ENCODE measurements at places on chromosomes 11 and 22. TPM values are rescaled to one million over a fixed set of nuclear protein-coding genes. Genes with fewer than 3 reads are reported as not detected.
A peak's percentile ranks its signal among the peaks of the same experiment; 100 is the strongest.

- DNase-seq: no peak
Measured at GRCh38 chr11:32034680-32035079, 56.2 kb upstream of the RCN1 start.

- DNase-seq: no peak
Measured at GRCh38 chr22:46708766-46709330, 29.2 kb downstream of the CERK start.

- no peak for DNase-seq
Measured at GRCh38 chr11:126054408-126054807, 8.3 kb downstream of the CDON start.

DNA sequence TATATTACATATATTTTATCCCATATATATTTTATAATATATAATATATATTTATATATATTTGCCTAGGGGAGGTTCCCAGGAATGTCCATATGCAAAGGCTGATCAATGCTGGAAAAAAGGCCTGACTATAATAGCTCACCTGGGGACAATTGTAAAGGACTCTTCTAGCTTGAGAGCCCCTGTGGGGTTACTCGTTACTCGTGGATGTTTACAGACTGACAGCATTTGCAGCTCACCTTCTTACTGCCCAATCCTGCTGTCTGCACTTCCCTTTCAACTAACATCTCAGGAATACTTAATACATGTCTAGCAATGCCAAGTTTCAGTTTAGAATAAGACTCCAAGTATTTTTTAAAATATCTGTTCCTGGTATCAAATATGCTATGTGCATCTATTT is 1365.4 kb upstream of the RAG2 start:
- DNase-seq: no peak

DNA sequence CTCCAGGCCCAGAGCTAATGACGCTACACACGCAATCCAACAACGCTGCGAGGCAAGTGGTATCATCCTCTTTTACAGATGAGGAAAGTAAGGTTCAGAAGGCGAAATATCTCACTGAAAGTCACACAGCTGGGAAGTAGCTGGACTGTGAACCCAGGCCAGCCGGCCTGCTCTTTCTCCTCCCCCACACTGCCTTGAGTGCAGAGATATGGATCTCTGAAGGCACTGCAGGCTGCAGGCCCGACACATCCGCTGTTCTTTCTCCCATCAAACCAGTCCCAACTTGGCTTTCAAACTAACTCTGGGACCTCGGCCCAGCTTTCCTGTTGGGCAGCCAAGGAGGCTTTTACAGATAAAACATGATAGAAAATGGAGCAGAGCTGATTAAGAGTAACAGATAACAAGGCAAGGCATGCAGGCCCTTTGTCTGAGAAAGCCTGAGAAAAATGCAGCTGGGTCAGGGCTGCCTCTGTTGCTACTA is 64.0 kb upstream of the PTPRJ start:
- DNase-seq: peak; percentile 80

DNA sequence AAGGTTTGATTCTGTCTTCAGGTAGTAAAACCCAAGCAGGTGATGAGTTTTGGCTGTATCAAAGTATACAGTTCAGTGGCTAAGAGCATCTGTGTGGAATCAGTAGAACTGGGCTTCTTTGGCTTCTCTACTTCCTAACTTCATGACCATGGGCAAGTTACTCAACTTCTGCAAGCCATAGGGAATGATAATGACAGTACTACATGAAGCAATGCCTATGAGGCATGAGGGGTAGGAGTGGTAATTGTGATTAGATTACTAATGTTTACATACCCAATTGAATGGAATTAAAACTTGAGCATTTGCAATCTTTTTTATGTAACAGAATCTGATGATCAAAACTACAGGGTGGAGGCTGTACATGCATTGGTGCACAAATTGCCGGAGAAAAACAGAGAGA is 164.3 kb downstream of the PGR start:
- no peak for DNase-seq

GRCh38 chr22:49462795-49463194 is 364.9 kb downstream of the BRD1 start:
- DNase-seq: no peak

DNA sequence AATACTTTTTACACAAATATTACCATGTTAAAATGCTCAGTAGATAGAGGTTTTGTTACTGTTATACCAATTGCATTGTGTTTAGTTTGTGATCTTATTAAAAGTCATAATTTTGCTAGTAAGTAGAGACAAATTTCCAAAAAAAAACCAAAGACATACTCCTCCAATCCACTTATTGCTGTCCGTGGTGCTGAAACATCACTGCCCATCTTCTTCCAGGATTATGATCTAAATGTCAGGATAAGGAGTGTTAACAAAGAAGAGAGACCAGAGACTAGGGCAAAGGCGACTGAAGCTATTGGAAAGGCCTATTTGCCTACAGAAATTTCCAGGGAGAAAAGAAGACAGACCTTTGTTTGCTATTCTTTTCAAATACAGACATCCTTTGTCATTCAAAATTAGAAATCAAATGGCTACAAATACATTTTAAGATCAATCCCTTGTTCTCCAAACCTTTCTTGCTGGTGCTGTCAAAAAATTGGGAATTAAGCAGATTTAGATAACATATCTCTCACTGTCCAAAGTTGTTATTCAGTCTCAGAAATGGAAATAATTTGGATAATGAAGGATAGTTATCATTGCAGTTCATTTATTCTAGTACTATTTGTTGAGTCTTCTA is 199.7 kb downstream of the C11orf91 start:
- no peak for DNase-seq

DNA sequence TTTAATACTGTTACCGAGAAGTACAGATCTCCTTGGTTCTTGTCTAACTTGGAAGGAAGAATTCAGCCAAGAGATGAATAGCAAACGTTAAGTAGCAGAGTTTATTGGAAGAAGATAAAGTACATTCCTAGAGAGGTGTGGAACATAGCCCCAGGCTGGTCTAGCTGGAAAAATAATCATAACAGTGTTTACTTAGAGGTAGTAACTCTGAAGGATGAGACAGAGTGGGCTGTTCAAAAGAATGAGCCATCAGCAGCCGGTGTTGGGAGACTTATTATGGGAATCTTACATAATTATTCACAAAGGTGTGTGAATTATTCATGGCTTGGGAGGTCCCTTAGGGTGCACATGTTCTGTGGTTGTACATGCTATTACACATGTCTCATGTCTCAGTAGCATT is 276.5 kb downstream of the LUZP2 start:
- DNase-seq: no peak

GRCh38 chr11:68414496-68415221 is 45.9 kb upstream of the PPP6R3 start:
- no peak for DNase-seq

DNA sequence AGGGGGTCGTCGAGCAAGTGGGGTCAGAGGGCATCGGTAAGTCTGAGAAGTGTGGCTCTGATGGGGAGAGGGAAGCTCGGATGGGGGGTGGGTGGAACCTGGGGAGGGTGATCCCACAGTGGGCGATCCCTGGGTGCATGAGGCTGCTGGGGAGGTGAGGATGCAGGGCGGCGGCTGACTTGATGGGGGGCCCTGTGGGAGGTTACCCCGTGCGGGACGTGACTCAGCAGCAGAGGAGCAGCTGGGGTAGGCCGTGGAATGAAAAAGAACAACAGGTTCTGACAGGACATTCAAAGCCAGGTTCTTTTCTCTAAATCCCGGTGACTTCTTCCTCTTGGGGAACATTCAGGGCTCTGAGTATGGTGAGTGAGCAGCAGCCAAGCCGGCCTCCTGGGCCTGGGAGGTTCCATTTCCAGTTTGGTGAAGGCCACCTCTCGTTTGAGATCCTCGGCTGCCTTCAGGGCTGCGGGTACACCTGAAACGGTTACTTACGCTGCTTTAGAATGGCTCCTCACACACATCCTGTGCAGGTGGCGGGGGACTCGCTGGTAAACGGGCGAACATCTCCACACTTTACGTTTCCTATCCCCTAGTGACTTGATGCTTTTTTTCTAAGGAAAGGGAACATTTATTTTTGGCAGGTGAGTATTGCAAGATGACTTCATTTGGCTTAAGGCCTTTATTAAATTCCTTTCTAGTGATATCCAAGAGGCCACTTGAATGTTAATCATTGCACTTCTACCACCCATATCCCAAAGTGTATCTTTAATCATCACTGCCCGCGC is 278.2 kb downstream of the TBC1D22A start:
- no peak for DNase-seq

DNA sequence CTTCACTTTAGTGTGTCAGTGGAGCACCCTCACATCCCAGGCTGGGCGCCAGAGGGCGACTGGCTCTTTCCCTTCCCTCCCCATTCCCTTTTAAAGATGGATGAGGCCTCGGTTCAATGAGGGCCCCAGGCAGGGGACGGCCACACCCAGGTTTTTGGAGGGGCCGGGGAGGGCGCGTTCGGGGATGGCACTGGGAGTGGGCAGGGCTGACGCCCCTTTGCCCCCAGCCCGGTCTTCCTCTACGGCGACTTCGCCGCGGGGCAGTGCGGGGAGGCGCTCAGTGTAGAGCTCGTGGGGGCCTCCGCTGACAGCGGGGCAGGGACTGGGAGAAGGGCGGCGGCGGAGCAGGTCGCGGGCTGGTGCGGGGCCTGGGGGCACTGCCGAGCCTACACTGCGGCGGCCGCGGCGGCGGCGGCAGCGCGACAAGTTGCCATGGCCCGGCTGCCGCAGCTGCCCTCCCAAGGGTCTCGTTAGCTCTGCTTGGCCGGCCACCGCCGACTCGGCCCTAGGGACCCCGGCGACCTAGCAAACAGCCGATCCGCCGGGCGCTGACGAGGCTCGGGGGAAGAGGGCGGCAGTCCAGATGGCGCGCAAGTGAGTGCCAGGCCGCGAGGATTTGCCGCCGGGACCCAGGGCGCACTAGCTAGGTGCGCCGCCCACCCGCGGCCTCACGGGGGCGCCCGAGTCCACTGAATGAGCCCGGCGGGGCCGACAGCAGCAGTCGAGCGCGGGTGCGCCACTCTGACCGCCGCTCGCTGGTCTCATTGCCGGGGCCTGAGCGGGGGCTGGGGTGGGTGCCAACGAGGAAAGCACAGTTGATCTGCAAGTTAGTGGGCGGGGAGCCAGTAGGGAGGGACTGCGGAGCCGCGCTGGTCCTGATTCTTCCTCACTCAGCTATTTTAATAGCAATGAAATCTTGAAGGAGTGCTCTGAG is 92.7 kb downstream of the RRM1 start:
- DNase-seq: peak; percentile 95

DNA sequence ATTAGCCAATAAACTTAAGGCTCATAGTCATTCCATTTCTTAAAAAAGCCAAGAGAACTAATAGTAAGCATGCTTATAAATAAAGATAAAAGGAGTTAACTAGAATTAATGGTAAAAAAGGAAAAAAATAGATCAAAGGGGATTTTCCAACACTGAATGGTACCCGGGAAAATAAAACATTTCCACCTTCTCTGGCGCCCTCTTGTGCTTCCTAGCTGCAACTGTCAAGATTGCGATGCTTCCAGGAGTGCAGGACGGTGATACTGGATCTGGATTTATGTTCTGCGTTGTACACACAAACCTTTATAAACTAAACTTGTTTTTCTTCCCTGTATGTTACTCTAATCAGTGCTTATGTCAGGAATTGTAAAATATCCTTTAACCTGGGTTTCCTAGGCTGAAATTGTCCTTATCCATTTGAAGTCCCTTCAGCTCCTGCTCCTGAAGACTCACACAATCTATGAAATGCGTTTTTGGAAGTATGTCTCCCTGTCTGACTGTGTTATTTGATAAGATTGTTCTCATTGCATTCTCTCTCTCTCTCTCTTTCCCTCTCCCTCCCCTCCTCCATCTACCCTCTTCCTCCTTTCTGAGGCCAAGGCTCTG is 9.6 kb upstream of the HTATIP2 start:
- no peak for DNase-seq

DNA sequence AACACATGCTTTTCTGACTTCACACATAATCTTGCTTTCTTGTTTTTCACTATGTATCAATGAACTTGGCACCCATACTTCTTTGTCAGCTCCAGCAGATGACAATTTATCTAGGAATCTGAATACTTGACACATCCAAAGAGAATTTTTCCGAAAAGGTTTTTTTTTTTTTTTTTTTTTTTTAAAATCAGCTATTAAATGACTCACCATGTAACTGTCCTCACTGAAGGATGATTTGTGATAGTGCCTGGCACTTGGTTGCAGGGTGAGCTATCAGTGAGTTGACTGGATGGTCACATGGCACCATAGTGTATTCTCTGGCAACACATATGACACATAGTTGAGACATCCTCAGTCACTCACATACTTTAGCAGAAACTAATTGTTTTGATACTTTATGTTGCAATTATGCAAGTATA is 133.4 kb upstream of the E2F8 start:
- DNase-seq: no peak

DUSP8 gene
- total RNA-seq: 6.0 TPM

FGF4 gene
- total RNA-seq: not detected

MED15 gene
- 119 TPM for total RNA-seq

ABCC8 gene
- 19.4 TPM for total RNA-seq

IFT27 gene
- total RNA-seq: 41.2 TPM

P4HA3 gene
- total RNA-seq: 1.7 TPM

PLCB3 gene
- total RNA-seq: 33.5 TPM

ADORA2A gene
- total RNA-seq: 3.3 TPM
